Kidney epithelial cell (primary cell): ENCODE measurements at places on chromosomes 6 and 20.

DNA sequence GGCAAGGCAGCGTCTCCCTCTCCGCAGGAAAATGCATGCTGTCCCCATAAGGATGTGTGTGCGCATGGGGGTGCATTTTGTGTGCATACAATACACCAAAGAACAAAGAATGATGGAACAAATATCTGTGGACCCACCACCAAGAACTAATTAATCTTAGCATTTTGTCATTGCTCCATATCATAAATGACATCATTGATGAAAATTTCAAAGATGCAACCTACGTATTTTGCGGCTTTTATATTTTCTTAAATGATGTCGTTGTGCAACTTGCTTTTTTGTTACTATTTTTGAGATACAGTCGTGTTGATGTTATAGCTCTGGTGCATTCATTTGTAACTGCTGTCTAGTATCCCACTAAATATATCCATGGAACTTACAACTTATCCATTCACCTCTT, 89.7 kb downstream of the SERAC1 start:
- DNase-seq: no peak

GRCh38 chr6:18053555-18054445, 66.4 kb upstream of the KIF13A start:
- no peak for DNase-seq

DNA sequence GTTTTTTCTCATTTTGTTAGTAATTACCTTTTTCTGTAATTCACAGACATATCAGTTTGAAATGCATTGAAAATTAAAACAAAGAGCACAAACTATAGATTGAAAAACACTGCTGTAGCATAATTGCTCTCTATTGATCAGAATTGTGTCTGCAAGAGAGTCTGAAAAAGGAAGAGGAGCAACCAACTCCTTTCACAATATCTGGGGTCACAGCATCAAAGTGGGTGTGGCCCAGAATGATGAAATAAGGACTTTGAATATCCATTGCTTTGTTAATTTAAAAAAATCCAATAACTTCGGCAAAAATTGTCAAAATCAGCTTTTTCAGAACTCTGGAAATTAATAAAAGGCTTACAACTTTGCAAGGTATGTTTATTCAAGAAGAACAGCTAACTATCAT, 99.2 kb downstream of the MYLK4 start:
- no peak for DNase-seq

DNA sequence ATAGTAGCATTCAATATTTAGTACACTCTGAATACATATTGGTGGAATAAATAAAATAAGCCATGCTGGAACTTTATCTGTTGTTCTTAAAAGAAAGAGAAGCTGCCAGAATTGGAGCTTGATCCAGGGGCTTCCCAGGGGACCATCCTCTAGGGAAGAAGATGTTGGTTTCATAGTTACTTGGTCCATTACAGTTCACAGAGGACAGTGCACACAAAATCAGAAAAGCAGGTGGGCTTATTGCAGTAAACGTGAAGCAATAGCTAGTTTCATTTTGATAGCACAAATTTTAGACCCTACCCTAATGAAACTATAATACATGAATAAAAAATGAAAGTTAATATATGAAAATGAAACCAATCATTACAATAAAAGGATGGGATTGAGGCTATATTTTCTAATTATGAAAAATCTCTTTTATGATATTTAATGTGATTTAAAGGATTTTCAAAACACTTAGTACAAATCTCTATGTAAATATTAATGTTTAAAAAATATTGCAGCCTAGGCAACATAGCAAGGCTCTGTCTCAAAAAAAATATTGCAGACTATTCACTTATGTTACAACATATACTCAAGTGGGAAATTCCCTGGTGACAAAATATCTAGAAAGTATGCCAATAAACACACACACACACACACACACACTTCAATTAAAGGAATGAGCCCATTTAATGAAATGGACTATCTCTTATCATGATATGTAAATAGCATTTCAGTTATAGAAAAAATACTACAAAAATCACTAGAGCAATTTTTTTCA, 227.0 kb upstream of the MARCKS start:
- DNase-seq: no peak

DNA sequence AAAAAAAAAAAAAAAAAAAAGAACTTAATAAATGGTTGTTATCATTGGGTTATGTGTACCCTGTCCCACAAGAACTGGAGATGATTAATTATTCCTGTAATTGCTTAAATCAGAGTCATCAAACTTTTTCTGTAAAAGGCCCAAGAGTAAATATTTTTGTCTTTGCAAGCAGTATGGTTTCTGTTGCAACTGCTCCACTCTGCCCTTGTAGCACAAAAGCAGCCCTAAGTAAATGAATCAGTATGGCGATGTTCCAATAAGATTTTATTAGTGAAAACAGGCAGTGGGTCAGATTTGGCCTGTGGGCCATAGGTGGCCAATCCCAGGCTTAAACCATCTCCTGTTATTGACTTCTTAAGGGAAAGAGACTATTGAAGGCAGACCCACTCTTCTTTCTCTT, 252.7 kb downstream of the TSHZ2 start:
- no peak for DNase-seq

DNA sequence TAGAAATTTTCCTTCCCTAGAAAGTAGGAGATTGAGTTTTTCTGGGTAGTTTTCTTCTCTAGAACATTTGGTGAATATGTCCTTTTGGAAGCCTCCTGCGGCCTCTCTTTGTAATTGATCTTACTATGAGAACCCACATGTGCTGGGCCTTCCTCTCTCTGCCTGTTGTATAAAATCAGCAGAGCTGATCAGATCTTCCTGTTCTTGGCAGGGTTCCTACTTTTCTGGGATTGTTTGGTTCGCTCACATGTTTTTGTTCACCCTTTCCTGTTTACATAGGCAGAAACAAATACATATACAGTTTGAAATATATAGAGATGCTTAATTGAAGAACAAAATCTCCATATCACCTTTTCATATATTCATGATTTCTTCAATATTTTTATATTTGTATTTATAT, 57.8 kb downstream of the IL22RA2 start:
- no peak for DNase-seq

- no peak for DNase-seq
Observed at GRCh38 chr6:49384904-49385303, 78.1 kb downstream of the MMUT start.

DNA sequence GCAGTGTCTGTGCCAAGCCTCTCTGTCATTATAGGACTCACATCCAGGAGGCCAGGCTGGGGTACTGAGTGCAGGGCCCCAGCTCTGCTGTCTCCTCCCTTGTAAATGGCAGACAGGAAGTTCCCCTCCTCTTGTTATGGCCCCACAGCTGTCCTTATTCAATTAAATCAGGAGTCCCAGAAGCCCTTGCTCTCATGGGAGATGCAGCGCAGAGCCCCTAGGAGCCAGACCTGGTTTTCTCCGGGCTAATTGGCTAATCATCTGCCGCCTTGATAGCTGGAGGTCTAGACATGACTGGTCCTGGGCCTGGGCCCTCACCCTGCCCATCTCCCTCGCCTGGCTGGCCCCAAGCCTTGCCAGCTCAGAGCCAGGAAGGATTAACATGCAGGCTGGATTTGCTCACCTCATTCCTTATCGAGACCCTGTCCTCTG, 172.0 kb downstream of the VEGFA start:
- DNase-seq: no peak

- no peak for DNase-seq
Observed at GRCh38 chr6:127404133-127404532, 55.1 kb downstream of the KIAA0408 start.

GRCh38 chr20:4062721-4063606, 47.6 kb upstream of the RNF24 start:
- DNase-seq: no peak

GRCh38 chr6:93819189-93819588, 399.8 kb upstream of the EPHA7 start:
- no peak for DNase-seq

- DNase-seq: no peak
Observed at GRCh38 chr20:56606174-56606945, 22.7 kb upstream of the TFAP2C start.

GRCh38 chr6:91852252-91852651, 1265.4 kb upstream of the MAP3K7 start:
- no peak for DNase-seq

DNA sequence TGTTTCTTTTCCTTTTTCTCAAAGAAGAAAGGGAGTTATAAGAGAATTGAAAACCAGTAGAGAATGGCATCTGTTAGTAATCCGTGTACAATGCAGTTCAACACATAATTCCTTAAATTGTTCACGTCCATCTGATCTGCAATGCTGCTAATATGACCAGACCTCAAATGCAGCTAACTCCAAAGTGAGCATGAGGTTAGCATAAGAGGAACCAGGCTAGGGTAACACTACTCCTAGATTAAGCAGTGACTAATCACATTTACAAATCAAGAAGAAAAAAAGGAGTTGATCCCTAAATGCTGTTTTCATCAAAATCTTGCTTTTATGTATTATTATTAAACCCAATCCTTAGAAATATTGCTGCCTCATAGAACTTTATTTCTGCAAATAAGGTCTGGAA, 432.7 kb upstream of the ARID1B start:
- no peak for DNase-seq

- no peak for DNase-seq
Observed at GRCh38 chr6:104214901-104215300, 644.8 kb downstream of the HACE1 start.

DNA sequence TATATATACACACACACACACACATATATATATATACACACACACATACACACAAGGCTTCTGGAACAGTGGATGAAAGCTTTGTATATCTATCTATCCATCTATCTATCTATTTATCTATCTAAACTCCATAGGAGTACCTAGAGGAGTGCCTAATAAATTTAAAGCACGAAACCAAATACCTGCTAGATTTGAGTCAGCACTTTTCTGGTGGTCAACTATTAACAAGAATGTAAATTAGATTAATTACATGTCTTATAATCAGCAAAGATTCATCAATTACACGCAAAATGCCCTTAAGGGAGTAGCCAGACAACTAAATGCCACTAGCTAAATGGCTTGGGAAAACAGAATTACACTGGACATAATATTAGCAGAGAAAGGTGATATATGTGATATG, 26.6 kb downstream of the HLA-A start:
- no peak for DNase-seq

DNA sequence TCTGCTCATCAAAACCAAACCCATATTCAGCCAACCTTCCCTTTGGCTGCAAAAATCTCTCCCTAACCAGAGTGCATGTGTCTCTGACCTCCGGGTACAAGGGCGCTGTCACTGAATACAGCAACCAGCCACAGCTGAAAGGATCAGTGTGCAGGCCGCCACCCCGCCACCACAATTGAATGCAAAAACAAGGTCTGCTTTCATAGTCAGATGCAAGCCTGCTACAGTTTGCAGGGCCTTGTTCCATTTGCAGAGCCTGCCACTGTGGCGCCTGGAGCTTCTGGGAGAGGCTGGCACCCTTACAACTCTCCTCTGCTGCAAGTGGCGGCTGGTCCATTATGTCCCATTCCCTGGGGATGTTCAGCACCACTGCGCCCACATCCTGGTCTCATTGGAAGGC, 23.5 kb downstream of the MDGA1 start:
- no peak for DNase-seq

GRCh38 chr20:62895539-62895938, 30.8 kb downstream of the DIDO1 start:
- DNase-seq: no peak

GRCh38 chr6:119160911-119161310, 82.4 kb upstream of the FAM184A start:
- no peak for DNase-seq

DNA sequence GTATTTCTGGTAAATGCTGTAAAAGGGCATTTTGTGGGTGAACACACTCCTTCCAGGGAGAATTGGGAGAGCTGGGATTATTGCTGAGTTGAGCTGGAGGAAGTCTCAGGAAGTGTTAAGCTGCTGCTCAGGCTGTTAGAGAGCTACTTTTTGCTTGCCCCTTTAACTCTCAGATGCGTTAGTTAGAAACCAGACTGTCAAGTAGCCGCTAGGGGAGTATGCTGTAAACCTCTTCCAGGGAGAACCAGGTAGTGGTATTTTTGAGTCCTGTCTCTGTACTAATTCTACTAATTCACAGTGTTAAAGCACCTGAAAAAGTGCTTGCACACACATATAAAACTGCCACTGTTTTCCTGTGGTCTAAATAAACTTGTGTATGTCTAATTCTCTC, 6.6 kb upstream of the GFRAL start:
- no peak for DNase-seq

- DNase-seq: no peak
Observed at GRCh38 chr6:88177961-88178464, 11.9 kb upstream of the CNR1 start.

DNA sequence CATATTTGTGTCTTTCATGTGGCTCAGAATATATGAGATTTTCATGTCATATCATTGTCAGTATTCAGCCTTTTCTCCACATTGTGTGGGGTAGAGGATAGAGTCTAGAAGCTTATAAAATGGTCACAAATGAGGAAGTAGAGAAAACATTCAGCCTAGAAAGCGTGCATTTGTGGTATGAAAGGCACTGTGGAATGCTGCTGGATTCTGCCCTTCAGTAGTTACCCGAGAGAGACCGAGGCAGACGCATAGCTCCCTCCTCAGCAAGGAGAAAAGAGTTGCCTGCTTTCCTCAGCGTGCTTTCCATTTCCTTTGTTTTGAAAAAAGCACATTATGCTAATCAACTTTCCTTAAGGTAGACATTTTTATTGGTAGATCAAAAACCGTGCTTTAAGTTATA, 28.7 kb downstream of the MYB start:
- DNase-seq: no peak

DNA sequence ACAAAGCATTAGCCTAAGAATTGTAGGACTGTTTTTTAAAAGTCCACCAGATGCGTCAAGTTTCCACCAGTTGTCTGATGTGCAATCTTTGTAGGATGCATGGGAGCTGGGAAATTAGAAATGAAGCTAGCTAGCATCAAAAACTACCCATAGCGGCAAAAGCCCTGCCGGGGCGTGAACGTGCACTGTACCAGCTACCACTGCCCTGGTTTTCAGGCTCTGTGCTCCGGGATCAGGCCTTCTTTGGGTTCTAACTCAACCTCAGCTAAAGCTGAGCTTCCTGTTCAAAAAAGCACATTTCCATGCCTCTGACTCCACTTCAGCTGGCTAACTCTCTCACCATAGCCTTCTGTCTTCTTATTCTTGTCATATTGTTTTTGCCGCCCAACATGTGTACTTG, 26.9 kb upstream of the FUCA2 start:
- DNase-seq: no peak

DNA sequence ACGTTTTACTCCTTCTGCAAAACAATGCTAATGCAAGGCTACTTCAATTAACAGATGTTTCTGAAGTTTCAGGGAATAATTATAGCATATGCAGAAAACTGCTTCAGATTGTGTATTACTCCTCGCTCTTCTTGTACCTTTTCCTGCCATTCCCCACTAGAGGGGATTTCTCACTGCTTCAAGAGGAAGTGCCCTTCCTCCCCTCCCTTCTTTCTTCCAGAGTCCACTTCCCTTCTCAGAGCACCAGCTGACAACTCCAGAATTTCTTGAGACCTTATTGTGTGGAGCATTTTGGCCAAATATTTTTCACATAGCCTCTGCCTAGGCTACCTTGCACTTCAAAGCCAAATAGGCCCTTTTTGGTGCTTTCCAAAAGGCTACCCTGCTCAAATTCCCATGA, 12.7 kb upstream of the MCUR1 start:
- DNase-seq: no peak
